CD4-positive, alpha-beta T cell (primary cell): ENCODE measurements at places on chromosomes 2 and 18.

- DNase-seq = no peak
Observed at GRCh38 chr2:54695378-54695777, 28.1 kb upstream of the EML6 start.

DNA sequence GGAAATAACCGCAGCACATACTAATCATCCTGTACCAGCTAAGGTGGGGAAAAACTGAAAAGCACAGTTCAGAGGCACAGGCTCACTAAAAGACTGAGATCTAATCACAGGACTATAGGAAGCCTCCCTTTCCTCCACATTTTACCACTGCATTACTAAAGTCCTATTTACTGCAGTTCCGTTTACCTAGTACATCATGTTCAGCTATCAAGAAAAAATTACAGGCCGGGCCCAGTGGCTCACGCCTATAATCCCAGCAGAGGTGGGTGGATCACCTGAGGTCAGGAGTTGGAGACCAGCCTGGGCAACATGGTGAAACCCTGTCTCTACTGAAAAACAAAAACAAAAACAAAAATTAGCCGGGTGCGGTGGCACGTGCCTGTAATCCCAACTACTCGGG is 11.0 kb upstream of the NBEAL1 start:
- DNase-seq = no peak

DNA sequence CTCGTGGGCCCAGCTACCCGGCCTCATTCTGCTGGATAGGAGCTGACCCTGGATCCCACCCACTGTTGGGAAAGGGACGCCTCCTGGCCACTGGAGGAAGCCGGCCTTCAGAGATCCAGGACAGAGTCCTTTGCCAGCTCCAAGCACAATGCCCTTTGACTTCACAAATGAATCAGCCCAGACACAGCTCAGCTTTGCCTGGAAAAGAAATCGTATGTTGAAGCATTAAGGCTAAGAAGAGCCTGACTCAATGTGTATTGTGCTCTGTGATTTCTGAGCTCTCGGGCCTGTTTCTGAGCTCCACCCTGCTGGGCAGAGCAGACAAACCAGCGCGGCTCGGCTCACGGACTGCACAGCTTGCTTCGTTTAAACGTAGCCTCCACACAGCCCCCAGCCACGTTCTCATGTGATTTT is 162.9 kb upstream of the APCDD1 start:
- no peak for DNase-seq

GRCh38 chr18:36328916-36329315 is 31.4 kb downstream of the FHOD3 start:
- no peak for DNase-seq

- no peak for DNase-seq
Observed at GRCh38 chr18:59902131-59902992, 2.6 kb downstream of the PMAIP1 start.

GRCh38 chr2:201806442-201807170 is at the start of gene CDK15:
CDK15 (plus strand) TSS chr2:201806537; CDS start chr2:201806665, 128 bp downstream.
- no peak for DNase-seq

DNA sequence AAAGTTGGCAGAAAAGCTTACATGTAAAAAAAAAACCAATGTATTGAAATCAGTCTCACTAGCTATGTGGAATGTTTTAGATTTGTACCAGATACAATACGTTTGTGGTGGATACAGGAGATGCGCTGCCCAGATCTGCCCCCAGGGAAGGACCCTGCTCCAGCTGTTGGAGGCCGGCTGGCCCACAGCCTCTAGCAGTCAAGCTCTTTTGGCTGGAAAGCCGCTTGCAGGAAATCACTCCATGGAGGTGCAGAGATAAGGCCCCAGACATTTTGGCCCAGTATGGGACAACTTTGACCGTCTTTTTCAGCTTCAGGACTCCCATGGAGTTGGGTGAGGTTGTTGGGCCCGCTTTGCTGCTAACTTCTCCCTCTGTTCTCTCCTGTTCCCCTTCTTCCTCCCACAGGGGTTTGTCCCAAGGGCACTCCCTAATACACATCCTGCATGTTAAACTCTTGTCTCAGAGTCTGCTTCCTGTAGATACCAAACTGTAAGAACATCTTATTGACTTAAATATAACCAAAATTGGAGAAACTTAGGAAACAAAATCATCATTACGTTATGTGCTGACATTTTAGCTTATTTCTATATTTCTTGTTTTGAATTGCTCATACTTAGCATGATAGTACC is 1.7 kb upstream of the QPCT start:
- no peak for DNase-seq

- no peak for DNase-seq
Observed at GRCh38 chr2:221443645-221444044, 128.5 kb downstream of the EPHA4 start.

DNA sequence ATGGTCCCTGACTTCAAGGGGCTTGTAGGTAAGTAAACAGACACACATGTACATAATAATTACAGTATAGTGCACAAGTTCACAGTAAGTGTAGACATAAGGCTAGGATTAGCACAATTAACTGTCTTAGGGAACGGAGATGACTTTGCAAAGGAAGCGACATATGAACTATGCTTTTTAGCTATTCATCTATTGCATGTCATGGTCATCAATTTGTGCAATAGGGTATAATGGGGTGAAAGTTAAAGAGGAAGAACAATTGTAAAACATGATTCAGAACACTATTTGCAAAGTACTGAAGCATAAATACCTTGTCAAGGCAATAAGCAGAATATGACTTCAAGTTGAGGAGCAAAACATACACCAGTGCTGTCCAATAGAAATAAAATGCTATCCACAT is 112.3 kb upstream of the SLC8A1 start:
- no peak for DNase-seq

DNA sequence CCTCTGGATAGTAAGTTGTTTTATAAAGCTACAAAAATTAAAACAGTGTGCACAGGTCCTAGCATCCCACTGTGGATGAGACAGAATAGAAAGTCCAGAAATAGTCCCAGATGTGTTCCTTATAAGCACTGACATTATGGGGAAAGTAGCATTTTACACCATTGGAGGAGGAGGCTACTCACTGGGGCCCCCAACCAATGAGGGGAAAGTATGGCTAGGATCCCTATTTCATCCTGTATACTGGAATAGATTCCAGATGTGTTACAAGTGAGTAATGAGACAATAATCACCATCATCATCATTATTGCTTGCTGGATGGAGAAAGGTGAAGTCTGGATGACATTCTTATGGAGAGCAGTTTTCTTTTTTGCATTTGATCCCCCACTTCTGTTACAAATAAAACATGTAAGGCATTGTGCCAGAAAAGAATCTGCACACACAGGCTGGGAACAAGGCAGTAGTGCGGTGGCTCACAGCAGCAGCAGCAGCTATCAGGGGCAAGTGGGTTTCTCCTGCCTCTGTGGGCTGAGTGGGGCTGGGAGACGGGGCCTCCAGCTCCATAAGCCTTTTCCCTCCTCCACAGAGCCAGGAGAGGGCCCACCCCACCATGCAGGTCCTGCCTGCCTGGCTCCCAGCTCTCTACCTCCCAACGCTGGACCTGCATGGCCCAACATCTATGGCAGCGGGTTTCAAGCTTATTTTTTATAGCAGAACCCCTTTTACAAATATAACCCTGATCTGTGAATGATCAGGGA is 5.0 kb downstream of the ARID5A start:
- DNase-seq = no peak

GRCh38 chr2:15925819-15926218 is 14.5 kb upstream of the MYCN start:
- DNase-seq = no peak

GRCh38 chr2:12282780-12283695 is 433.7 kb upstream of the TRIB2 start:
- no peak for DNase-seq

DNA sequence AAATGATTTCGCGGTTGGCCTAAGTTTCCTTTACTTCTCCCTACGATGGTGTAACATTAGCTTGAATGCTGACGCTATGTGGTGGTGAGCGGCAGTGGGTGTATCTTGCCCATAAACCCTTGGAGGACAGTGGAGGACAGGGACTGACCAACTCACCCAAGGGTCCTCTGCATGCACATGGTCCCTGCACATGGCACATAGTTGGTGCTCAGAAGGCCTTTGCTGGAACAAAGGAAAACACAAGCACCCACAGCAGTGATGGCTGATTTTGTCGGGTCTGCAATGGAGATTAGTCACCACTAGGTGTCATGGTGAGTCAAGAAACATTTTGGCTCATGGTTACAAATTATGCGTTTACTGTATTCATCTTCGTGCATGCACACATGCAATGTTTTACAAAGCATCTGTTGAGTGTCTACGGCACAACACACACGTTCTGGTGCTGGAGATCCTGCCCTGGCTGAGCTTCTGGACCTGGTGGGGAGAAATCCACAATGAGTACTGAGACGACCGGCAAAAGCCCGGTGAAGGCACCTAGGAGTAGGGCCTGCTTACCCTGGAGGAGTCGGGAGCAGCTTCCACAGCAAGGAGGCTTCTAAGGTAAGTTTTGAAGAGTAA is 44.0 kb downstream of the PDCL3 start:
- DNase-seq = peak; percentile 46

DNA sequence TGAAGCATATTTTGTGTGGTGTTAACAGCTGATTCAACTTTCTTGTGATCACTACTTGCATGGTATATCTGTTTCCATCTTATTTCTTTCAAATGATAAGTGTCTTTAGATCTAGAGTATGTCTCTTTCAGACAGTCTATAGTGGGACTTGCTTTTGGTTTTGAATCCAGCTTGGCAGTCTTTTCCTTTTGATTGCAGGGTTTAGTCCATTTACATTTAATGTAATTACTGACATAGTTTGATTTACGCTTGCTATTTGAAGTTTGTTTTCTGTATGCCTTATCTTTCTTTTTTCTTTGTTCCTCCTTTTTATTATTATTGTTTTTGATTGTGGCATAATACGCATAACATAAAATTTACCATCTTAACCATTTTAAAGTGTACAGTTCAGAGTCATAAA is 9.2 kb upstream of the RALBP1 start:
- no peak for DNase-seq

- no peak for DNase-seq
Observed at GRCh38 chr2:176814740-176815367, 397.7 kb upstream of the HNRNPA3 start.

- DNase-seq = no peak
Observed at GRCh38 chr18:9135912-9136314, 668 bp upstream of the ANKRD12 start.
